ENCODE measurements at places on chromosomes 6 and 20.

DNA sequence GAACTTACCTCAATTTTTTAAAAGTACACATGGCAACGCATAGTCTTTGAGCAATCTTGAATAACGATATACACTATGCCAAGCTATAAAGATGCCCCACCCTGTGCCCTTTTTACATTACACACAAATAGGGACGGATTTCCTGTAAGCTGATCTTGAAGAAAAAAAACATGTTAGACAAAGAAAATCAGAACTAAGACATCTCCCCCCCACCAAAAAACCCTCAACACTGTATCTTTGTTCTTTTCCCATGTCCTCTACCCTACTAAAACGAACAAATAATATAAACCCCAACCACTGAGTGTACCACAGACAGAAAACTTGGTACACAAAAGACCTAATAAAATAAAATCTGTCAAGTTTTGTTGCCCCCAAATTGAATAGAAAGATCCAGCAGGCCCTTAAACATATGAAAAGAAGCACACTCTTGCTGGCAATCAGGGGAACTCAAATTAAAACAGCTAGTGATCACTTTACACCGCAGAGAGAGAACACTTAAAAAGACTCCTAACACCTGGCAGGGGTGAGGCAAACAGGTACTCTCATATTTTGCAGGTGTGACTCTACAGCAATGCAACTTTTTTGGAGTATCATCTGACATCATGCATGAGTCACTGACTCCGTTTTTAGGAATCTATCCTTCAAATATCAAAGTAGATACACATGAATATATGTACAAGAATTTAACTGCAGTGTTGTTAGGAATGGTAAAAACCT is 29.6 kb downstream of the BACH2 start:
- no peak for DNase-seq

GRCh38 chr6:49524541-49524940 is 24.8 kb downstream of the GLYATL3 start:
- DNase-seq, result no peak

DNA sequence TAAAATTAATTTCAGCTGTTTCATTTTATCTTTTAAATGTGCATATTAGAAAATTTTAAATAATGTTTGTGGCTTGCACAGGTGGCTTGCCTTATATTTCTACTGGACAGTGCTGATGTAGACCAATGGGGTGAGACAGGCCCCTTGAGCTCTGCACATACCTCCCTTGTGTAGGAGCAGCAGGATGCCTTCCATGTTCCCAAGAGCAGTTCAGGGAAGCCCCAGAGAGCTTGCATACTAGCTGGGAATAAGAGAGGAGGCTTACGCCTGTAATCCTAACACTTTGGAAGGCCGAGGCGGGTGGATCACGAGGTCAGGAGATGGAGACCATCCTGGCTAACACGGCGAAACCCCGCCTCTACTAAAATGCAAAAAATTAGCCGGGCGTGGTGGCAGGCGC is 61.4 kb downstream of the RFPL4B start:
- DNase-seq, result no peak

GRCh38 chr6:143399176-143399575 is 51.3 kb downstream of the ADAT2 start:
- DNase-seq, result no peak

DNA sequence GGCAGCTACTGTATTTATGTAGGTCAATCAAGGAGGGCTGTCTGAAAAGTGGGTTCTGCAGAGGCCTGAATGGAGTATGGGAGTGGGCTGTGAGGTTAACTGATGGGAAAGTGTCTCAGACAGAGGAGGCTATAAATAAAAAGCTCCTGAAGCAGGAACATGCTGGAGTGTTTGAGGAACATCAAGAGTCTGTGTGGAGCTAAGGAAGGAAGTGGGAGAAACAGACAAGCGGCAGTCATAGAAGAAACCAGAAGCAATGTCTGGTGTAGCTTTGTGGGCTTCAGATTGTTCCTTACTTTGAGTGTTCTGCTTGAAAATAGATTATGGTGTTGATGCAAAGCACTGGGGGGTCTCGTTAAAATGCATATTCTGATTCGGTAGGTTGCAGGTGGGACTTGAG is 101.5 kb upstream of the OGFRL1 start:
- DNase-seq, result no peak

DNA sequence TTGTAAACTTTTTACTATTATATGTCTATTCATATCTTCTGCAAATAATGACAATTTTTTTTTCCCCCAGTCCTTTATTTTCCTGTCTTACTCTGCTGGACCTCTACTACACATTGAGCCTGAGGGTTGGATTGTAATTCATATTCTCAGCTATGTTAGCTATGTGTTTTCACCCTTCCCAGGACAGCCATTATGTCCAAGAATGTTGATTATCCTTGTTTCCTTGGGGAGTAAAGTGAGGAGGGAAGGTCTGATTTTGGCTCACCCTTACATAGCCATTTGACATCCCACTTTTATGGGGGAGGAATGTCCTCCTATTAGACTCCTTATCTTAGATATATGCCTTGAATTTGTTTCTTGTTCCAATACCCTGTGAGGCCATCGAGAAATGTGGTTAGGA is 17.6 kb upstream of the TBC1D32 start:
- no peak for DNase-seq

GRCh38 chr6:109336221-109336961 is 45.9 kb downstream of the CD164 start:
- no peak for DNase-seq

DNA sequence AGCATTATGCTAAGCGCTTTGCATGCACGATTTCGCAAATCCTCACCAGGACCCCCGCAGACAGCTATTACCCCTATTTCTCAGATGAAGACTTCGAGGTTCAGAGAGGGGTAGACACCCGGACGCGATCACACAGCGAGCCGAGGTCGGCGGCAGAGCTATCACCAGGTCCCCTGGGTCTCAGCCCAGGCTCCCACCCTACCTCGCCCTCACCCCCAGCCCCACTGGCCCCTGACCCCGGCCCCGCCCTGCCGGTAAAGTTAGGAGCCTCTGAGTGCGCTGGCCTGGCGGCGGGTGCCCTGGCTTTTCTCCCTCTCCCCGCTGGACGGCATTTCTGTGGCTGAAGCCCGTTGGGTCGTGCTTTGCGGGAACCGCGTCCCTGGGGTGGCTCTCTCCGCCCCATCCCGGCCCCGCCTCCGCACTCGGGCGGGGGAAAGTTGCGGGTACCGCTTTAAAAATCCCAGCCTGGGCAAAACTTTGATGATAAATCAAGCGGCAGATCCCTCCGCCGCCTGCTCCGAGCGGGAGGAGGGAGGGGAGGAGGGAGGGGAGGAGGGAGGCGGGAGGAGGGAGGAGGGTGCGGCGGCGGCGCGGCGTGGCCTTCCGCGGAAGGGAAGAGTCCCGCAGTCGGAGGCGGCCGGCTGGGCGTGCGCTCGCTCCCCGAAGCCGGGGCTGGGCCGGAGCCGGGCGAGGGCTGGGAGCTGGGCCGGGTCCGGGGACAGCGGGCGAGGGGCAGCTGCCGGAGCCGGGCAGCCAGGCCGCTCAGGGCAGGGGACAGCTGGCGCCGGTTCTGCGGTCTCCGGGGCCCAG is at the start of gene VSTM2L:
Gene VSTM2L (plus strand): TSS at position 624 of the 810 bp plus-strand sequence. CDS start 224 bp downstream, outside the sequence.
- DNase-seq, result no peak

DNA sequence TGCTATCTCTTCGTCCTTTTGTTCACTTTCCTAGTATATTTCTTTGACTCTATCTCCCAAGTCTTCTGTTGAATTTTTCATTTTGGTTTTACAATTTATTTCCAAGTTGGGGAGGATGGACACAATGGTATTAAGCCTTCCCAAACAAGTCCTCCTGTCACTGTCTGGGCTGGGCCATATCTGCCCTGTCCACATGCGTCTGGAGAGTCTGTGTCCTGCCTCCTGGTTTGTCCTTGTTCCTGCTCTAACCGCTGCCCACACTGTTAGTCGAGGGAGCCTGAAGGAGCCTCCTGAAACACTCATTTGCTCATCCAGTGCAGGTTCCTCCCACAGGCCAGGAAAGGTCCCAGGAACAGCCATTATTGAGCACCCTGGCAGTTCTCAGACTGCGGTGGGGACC is 17.1 kb downstream of the MYT1 start:
- no peak for DNase-seq

Data from effector memory CD4-positive, alpha-beta T cell (primary cell).